H1 (cell line): ENCODE measurements at places on chromosomes 3 and 15. TPM values are rescaled to one million over a fixed set of nuclear protein-coding genes. Genes with fewer than 3 reads are reported as not detected.

DNAJB11 gene
- total RNA-seq = 63.9 and 67.7 TPM in 2 replicates

GOLGA6D gene
- total RNA-seq = 0.69 and 0.73 TPM in 2 replicates

RETNLB gene
- total RNA-seq = not detected in 2 replicates

FRMD5 gene
- 10.2 and 12.6 TPM in 2 replicates for total RNA-seq

DNA sequence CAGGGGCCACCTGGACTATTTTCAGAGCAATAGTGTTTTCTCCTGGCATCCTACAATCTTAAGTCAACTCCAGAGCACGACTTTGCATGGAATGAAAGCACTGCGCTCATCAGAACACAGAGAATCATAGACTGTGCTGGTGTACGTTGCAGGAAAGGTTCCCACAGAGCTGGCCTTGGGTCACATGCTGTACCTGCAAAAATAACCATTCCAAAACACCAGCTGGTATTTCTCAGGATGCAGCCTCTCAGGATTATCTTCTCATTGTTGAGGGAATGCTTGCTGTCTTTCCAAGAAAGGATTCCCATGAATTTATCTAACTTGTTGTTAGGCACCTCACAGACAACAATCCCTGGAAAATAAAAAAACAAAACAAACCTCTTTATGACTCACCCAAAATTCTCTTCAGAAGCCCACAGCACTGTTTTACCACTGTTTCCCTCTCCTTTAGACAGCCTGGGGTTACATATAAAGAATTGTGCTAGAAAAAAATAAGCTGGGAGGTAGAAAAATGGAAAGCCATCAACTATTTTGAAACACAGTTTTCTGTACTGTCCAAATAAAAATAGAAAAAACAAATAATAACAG is 131.7 kb downstream of the ATP8B4 start:
- H3K27ac ChIP-seq = no peak overlapping the region
- no peaks in the 10 kb centered on the region for H3K36me3 ChIP-seq
- no peaks in the 10 kb centered on the region for H3K4me1 ChIP-seq
- no peaks in the 10 kb centered on the region for H3K27me3 ChIP-seq

DNA sequence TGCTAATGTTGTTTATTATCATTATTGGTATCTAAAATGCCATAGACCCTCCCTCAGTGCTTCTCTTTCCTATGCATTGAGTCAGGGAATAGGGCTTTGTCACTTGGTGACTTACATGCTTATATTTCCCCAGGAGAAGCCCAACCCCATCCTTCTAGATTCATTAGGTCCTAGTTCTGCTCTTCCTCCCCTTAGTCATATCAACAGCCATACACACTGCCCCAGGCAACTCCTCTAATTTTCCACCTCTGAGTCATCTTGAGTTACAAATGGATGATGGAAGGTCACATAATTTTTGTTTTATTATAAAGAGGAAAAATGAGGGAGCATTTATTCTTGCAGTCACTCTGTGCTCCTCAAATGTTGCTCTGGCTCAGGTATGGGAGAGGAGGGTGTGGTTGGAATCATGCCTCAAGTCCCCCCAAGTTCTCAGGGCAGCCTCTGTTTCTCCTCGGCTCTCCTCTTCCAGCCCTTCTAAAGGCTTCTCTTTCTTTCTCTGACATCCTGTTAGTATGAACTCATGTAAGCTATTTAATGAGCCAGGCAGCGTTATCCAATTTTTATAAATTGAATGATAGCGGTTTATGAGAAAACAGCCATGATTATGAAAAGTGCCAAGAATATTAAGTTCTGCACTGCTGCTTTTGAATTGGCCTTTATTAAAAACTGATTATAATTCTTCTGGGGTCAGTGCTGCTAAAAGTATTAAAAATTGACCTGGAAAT is 45.6 kb upstream of the FSTL1 start:
- peaks cover 8% of the 10 kb centered on the region for H3K4me1 ChIP-seq
- DNase-seq = no peak
- no peak overlapping the region for H3K27ac ChIP-seq
- no peaks in the 10 kb centered on the region for H3K27me3 ChIP-seq

GRCh38 chr3:23743141-23743784 is 62.5 kb upstream of the UBE2E1 start:
- H3K4me1 ChIP-seq = peaks cover 12% of the 10 kb centered on the region
- H3K4me3 ChIP-seq = peak overlapping the region; percentile 48
- H3K27me3 ChIP-seq = peaks cover 41% of the 10 kb centered on the region
- H3K27ac ChIP-seq = no peak overlapping the region
- DNase-seq = no peak

DNA sequence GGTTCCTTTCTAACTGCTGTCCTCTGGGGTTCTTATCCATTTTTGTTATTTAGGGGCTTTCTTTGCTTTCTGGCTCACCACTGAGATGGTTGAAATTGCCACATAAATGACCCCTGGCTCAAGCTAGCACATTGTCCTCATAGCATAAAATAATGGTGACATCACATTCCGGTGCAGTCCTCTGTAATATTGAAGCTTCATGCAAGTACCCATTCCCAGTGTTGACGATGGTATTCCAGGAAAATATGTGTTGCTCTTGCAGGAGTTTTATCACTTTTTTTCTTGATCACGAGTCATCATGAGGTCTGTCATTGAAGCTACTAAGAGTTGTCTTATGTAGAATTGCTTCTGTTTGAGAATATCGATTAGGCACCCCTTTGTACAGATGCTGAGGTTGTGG is 56.1 kb downstream of the CRTC3 start:
- DNase-seq = no peak
- H3K36me3 ChIP-seq = no peaks in the 10 kb centered on the region
- no peaks in the 10 kb centered on the region for H3K27me3 ChIP-seq
- H3K4me1 ChIP-seq = peaks cover 11% of the 10 kb centered on the region
- H3K4me3 ChIP-seq = no peak overlapping the region
- no peak overlapping the region for H3K27ac ChIP-seq

DNA sequence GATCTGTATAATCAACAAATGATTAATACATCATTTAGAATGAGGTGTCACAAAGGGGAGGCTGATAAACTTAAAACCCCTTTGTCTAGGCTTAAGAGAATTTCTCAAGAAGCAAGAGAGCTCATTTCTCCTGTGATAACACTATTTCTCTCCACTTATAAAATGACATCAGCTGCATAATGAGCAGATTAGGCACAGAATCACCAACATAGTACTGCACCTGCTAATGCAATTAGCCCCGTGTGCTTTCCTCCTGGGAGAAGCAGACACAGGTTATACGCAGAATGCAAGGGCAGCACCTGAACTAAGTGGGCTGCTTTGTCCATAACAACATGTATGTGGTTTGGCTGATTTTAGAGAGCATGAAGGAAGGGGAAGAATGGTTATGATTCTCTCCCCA is 515.3 kb upstream of the CFAP20DC start:
- H3K27me3 ChIP-seq = no peaks in the 10 kb centered on the region
- no peaks in the 10 kb centered on the region for H3K36me3 ChIP-seq
- H3K27ac ChIP-seq = no peak overlapping the region
- DNase-seq = no peak

DNA sequence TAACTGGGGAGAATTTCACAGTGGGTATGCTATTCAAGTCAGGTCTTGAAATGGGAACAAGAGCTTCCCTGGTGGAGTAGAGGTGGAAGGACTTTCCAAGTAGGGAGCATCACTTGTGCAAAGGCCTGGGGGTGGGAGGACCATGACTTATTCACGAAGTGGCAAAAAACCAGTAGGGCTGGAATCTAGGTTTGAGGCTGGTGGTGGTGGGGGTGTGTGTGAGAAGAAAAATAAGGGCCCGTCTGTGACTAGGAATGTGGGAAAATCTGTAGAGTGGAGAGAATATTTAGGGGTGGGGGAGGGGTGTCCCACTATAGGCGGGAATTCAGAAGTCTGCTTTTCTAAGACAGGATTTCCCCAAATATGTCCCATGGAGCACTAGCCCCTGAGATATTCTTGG is 271.9 kb upstream of the TBL1XR1 start:
- no peak overlapping the region for H3K4me3 ChIP-seq
- H3K36me3 ChIP-seq = no peaks in the 10 kb centered on the region
- no peaks in the 10 kb centered on the region for H3K27me3 ChIP-seq
- no peaks in the 10 kb centered on the region for H3K4me1 ChIP-seq
- DNase-seq = no peak
- no peak overlapping the region for H3K27ac ChIP-seq

DNA sequence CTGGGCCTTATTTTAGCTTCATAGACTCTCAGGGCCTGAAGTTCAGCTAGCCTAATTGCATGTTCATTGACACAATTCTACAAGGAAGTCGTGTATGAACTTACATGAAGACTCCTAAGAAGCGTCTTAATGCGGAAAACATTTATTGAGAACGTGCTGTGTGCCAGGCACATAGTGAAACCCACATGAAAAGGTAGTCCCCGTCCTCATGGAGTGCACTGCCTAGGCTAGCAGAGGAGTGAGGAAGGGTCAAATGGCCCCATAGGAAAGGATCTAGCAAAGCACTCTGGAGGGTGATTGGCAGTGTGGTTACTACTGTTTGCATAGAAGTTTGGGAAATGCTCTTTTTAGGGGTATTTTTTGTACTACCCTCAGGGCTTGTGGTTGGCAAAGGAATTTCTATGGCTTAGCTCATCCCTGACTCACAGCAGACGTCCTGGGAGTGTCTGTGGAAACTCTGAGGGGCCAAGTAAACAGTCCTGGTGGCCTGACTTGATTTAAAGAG is 854 bp upstream of the NPTN start:
- DNase-seq = no peak
- H3K27me3 ChIP-seq = no peaks in the 10 kb centered on the region; the same call in 1 of the 2 replicates
- H3K4me1 ChIP-seq = no peaks in the 10 kb centered on the region; the same call in 1 of the 2 replicates
- H3K4me3 ChIP-seq = peak overlapping the region; percentile 48; the same call in 1 of the 2 replicates

GRCh38 chr3:152556731-152557254 is 278.1 kb upstream of the P2RY1 start:
- H3K4me1 ChIP-seq = no peaks in the 10 kb centered on the region
- no peak for DNase-seq
- H3K4me3 ChIP-seq = no peak overlapping the region
- H3K27me3 ChIP-seq = no peaks in the 10 kb centered on the region
- H3K36me3 ChIP-seq = no peaks in the 10 kb centered on the region

- no peaks in the 10 kb centered on the region for H3K36me3 ChIP-seq
- H3K4me1 ChIP-seq = peaks cover 20% of the 10 kb centered on the region
- DNase-seq = no peak
- peaks cover 13% of the 10 kb centered on the region for H3K27me3 ChIP-seq
Observed at GRCh38 chr3:16508243-16508578, 5.3 kb downstream of the RFTN1 start.
